ENCODE measurements at places on chromosomes 1 and 21.

DNA sequence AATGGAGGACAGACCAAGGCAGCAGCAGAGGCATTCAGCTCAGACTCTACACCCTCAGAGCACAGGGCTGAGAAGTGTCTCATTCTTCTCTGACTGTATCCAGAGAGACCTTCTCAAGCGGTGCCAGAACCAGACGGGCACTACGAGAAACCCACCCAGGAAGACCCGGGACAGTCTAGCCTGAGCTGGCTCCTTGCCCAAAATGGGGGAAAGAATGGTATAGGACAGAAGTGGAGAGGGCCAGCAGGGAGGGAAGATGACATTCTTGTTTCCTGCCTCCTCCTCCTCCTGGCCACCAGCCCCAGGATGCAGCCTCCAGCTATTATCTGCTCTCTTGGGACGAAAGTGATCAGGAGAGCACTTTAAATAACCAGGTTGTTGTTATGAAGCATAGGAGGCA is 22.6 kb upstream of the PRELP start:
- no peak for DNase-seq

DNA sequence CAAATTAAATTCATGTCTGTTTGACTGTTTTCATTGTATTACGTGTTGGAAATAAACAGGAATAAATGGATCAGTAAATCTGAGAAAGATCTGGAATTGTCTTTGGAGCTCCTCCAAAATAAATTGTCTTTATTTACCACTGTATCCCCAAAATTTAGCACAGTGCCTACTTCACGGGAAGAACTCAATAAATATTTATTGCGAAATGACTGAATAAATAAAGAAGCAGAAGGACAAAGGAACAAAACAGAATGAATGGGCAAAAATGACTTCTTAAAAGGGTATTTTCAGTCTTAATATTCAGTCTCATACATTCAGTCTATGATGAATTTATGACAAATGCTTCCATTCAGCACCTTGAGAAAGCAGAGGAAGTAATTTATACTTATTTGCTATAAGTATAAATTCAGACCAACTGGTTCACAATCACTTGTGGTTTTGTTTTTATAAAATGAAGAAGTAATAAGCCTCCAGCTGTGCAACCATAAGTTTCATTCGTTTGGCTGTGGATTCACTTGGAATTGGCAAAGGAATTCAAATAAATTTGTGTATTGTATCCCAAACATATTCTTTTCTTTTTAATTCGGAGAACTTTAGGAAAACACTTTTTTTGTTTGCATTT is 19.2 kb upstream of the PRKAA2 start:
- DNase-seq = no peak

DNA sequence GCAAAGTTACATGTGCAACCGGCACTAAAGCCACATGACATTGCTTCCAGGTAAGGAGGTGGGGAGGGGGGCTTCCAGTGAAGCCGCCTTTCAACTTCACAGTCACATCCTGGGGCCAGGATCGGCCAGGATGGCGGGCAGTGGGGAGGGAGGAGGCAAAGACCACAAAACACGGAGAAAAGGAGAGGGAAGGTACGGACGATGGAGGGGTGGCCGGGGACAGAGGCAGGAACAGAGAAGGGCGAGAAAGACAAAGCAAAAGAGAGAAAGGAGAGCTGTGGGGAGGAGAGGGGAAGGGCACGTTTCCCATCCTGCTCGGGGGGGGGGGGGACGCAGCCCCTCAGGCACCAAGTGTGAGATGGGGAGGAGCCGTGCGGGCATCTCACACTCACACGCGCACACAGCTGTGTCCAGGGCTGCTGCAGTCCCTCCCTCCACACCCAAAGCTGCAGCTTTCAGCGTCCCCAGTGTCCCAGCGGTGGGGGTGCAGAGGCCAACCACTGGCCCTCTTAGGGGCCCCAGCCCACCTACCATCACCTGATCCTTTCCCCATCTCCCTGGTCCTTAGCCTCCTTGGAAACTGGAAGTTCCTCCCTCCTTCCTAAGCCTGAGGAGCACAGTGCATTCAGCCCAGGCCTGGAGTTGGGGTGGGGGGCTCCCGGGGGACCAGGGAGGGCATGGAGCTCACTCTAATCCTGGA is 2.4 kb downstream of the SH2D5 start:
- DNase-seq = no peak

GRCh38 chr21:29473808-29474207 is 175.1 kb downstream of the BACH1 start:
- DNase-seq = no peak

GRCh38 chr1:9350013-9350908 is 57.6 kb downstream of the SPSB1 start:
- DNase-seq = peak; percentile 48

DNA sequence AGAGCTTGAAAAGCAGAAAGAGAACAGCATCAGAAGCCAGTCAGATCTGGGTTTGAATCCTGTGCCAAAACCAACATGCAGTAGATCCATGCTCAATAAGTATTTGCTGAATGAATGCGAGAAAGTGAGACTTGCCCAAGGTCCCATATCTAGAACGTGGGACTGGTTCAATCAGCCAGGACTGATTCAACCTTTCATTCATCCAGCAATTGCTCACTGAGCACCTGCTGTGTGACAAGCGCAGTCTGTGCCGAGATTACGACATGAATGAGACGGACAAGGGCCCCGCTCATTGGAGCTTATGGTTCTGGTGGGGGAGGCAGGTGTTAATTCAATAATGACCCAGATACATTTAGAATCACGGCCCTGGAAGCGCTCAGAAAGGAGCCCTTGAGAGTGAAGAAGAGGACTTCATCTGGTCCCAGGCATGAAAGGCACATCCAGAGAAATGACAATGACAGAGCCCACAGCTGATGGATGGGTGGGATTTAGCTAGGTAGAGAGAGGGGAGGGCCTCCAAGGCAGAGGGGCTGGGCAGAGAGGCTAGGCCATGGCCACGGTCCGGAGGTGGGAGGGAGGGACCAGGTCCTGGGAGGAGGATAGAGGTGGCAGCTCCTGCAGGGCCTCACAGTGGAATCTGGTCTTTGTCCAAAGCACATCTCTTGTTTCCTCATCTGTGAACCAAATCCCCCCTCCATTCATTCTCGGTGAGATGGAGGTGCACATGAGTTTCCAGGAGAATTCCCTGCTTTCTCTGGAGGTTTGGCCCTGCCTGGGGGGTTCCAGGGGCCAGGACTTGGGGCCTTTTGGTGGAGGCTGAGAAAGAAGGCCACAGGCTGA is 4.2 kb upstream of the FAM131C start:
- peak; percentile 13 for DNase-seq

- peak; percentile 26 for DNase-seq
These were observed 3.0 kb downstream of the TCHH start for GRCh38 chr1:152112101-152112884.

- DNase-seq = peak; percentile 64
These were observed 19.4 kb downstream of the ZBTB40 start for GRCh38 chr1:22471078-22471477.

- peak; percentile 41 for DNase-seq
These were observed 3.2 kb downstream of the BTF3L4 start for GRCh38 chr1:52059321-52059720.

DNA sequence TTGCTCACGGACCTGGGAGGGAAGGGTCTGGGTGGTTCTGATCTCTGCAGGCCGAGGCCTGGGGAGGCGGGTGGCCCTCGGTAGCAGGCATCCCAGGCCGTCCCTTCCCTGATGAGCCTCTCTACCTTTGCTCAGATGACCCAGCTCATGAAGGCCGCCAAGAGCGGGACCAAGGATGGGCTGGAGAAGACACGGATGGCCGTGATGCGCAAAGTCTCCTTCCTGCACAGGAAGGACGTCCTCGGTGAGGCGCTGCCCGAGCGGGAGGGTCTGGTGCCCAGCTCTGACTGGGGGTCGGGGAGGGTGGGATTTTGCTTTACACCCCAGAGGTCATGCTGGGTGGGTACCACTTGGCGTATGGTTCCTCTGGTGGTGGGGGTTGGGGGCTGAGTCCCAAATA is 76.5 kb downstream of the ARHGEF10L start:
- no peak for DNase-seq

- no peak for DNase-seq
These were observed 60.4 kb downstream of the IL23R start for GRCh38 chr1:67226688-67227087.

DNA sequence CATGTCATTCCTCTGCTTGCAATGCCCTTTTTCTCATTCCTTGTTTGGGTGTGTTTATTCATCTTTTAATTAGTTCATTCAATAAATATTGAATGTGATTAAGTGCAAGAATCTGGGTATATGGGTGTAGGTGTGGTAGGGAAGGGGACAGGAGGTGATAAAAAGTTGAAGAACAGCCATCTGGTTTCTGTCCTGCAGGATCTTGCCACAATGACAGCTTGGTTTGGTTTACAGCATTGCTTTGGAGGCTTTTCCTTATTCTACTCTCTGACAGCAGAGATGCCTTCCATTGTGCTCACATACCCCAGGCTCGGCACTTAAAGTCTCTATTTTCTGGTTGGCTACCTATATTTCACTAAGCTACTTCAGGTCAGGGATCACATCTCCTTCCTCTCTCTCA is 3.0 kb upstream of the REG4 start:
- no peak for DNase-seq

DNA sequence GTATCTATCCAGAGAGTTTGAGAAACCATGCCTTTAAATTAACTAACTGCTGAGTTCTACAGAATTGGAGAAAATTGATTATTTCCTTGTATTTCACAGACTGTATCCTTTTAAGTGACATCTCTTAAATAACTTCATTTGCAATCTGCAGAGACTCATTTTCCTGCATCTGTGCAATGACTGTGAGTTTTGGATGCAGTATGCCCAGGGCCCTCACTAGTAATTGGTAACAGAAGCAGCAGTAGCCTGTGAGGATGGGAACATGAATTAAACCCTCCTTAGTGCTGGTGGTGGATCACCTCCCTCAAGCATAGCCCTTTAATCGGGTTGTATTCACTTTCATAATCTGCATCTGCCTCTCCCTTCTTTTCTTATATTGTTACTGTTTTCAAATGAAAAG is 21.7 kb upstream of the SH3D21 start:
- DNase-seq = no peak

GRCh38 chr1:45629035-45629434 is 5.2 kb upstream of the CCDC17 start:
- no peak for DNase-seq

DNA sequence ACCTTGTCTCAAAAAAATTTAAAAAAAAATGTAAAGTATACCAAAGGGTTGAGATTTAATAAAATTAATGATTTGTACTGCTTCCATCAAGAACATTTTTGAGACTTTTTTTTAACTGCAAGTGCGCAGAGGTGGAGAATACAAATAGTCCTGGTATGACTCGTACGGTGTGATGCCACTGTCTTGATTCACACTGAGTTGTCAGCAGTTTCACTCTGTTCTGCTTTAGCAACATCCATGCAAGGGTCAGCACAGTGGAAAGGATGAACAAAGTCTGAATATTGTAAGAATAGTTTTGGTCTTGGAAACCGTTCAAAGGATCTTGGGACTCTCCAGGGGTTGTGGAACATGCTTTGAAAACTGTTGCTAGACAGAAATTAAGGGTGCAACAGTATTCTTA is 40.2 kb downstream of the EXO1 start:
- peak; percentile 19 for DNase-seq

GRCh38 chr21:15138490-15138889 is 73.7 kb upstream of the NRIP1 start:
- DNase-seq = no peak

DNA sequence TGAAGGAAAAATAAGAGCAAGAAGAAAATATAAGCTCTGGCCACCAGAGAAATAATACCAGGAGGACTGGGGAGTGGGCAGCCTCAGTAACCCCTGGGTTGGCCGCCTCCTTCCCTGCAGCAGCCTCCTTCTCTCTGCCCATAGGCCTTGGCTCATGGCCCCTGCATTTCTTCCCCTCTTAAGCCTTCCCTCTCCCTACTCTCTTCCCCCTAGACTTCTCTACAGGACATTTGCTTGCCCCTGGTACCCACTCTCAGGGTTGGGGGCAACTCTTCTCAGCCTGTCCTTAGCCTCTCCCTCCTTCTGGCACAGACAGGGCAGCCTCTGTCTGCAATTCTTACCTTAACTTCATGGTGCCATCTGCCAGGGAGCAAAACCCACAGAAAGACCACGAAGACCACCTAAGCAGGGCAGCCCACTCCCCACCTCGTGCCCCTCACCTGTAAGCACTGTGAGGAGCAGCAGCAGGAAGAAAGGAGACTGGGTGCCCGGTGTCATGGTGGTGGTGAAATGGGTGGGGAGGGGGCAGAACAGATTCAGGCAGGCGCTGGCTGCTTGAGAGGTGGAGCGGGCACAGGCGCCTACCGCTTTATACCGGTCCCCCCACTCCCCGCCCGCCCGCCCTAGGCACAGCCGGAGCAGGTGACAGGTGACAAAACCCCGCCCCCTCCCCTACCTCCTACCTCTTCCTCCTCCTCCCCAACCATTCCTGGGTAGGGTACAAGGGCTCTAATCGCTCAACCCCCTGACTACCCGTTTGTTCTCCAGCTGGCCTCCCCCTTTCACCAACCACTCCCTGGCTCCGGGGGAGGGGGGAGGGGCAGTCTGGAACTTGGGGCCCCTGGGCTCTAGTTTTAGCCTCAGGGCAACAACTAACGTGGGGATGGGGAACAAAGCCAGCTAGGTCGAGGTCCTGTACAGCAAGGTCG is 15.1 kb downstream of the THBS3 start:
- no peak for DNase-seq

- peak; percentile 25 for DNase-seq
These were observed 11.3 kb upstream of the PDZK1IP1 start for GRCh38 chr1:47201179-47201578.

DNA sequence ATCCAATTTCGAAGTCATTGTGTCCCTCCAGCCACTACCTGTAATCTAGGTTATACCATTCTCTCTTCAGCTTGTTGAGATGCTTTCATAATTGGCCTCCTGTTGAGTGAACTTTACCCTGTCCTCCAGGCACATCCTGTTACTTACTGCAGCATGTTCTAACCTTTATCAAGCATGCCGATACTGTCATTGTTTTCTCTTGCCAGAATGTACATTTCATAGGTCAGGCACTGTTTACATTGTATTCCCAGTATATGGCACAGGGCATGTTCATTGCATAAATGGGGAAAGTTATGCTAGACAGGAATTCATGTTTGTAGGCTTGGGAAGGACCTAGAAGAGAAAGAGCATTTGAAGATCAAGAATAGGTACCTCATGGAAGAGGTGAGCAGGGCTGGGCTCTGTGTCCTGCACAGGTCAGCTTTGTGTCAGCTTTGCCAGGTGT is 10.2 kb downstream of the CXADR start:
- DNase-seq = no peak

DNA sequence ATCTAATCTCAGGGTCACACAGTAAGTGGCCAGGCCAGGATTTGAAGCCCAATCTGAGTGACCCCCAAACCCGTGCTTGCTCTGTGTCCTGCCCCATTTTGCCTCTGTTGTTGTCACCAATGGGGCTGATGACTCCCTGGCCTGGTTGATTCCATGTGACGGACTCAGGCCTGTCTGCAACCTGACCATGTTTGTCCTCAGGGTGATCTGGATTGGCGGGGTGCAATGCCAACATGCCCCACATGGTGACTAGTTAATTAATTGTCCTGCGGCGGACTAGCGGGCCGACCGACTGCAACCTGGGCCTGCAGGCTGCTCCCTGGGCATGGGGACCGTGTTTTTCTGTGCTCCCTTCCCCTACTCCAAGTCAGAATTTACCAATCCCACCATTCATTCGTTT is 256.3 kb downstream of the MATN1 start:
- no peak for DNase-seq

All from astrocyte (in vitro differentiated cells and primary cell).